RKO (cell line): ENCODE measurements at places on chromosomes 5 and 9.

GRCh38 chr9:97386733-97387503, 25.0 kb upstream of the TDRD7 start:
- DNase-seq: peak; percentile 39

DNA sequence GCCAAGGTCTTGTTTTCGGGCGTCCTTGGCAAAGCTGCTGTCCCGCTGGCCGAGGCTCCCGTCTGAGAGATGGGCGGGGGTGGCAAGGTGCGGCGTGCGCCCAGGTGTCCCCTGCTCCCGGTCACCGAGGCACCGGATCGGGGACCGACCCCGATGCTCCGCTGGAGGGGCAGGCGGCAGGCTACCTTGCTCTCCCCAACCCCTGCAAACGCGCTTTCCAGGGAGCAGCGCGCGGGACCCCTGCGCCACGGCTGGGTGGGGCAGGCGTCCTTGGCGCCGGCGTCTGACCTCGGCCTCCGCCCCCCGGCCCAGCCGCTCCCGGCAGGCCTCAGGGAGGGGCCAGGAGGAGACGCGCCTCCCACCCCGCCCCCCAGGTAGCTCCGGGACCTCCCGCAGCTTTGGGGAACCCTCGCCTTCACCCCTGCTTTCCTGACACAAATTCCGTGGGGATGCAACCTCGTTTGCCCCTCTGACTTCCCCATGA, 551 bp downstream of the N4BP3 start:
- no peak for DNase-seq

DNA sequence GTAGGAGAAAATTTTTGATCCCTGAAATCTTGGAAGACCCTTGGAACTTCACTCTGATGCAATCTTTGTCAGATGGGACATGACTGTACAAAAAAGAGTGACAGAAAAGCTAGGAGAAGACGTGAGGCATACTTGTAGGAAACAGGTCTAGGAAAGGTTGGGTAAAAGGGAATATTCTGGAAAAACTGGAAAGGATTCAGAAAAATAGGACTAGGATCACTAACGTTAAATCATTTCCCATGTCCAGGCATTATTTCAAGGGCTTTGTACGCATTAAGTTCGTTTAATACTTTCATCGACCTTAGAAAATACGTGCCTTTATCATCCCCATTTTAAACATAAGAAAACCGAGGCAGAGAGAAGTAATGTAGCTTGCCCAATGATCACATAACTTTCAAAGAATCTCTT, 2.9 kb downstream of the ALDH1A1 start:
- DNase-seq: no peak

- no peak for DNase-seq
Observed at GRCh38 chr5:76920491-76920890, 32.4 kb upstream of the CRHBP start.

- no peak for DNase-seq
Observed at GRCh38 chr9:89505911-89506310, 8.0 kb upstream of the SEMA4D start.

- DNase-seq: no peak
Observed at GRCh38 chr5:92694067-92694466, 887.0 kb downstream of the NR2F1-AS1 start.

DNA sequence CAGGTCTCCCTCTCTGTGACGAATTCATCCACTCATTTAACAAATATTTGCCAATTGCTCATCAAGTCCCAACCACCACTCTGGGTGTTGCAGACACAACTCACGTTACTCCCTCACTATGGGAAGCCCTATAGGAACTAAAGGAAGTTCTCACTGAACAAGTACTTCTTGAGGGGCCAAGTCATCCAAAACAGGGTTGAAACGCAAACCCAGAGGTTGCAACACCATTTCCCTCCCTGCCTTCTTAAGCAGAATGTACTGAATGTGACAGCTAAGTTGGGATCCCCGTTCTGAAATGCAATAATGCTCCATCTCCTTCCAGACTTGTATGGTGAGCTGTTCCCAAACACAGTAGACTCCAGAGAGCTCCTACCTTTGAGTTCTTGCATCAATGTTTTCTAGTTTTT, 34.3 kb downstream of the EPB41L4B start:
- peak; percentile 79 for DNase-seq

DNA sequence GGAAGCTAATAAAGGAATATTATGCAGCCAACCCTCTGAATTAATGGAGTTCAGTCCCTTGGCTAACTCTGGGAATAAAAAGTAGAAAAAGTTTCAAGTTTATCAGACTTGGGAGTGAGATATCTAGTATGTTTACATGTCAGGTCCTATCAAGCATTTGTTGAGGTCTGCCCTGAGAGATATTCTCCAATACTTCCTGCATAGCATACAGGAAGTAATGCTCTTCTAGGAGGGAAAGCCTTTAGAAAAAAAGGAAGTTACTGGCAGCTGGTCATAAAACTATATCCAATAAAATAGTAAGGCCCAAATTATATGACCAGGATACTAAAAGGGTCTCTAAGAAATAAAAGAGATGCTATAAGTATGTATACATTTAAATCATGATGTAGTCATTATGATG, 594.1 kb upstream of the FTMT start:
- DNase-seq: no peak
